ENCODE measurements at places on chromosomes 7 and 10.

GRCh38 chr10:16384021-16384420, 52.8 kb upstream of the PTER start:
- no peak for DNase-seq

DNA sequence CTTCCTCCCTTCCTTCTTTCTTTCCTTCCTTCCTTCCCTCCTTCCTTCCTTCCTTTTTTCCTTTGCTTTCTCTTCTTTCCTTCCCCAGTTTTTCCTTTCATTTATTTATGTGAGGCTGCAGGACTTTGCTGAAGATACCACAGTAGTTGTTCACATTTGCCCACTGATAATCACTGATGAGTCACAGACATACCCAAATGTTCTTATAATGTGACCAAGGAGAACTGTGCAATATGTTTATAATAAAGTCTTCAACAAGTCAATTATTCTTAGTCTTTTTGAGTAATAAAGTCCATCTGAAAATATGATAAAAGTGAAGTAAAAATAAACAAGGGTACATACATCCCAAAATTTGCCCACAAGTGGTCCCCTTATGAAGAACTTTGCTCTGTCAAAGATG, 159.7 kb downstream of the GNAI1 start:
- DNase-seq: no peak

DNA sequence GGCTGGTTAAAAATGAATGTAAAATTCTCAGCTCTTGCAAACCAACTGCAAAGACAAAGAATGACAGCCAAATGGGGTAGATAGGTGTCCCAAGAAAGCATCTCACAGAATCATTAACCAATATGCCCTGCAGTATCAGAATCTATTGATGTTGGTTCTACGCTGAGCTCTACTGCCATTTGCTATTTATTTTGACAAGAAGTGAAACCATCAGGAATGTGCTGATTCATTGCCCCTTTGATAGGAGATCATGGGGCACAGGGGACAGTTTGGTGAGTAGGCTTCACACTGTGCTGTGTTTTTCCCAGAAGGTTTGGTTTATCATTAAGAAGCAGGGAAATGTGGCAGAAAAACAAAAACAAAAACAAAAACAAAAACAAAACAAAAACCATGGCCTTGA, 19.4 kb upstream of the CDC14C start:
- no peak for DNase-seq

- peak; percentile 29 for DNase-seq
Measured at GRCh38 chr10:35216303-35216905, 89.8 kb downstream of the CREM start.

- no peak for DNase-seq
Measured at GRCh38 chr7:16951483-16952080, 69.8 kb upstream of the AGR3 start.

DNA sequence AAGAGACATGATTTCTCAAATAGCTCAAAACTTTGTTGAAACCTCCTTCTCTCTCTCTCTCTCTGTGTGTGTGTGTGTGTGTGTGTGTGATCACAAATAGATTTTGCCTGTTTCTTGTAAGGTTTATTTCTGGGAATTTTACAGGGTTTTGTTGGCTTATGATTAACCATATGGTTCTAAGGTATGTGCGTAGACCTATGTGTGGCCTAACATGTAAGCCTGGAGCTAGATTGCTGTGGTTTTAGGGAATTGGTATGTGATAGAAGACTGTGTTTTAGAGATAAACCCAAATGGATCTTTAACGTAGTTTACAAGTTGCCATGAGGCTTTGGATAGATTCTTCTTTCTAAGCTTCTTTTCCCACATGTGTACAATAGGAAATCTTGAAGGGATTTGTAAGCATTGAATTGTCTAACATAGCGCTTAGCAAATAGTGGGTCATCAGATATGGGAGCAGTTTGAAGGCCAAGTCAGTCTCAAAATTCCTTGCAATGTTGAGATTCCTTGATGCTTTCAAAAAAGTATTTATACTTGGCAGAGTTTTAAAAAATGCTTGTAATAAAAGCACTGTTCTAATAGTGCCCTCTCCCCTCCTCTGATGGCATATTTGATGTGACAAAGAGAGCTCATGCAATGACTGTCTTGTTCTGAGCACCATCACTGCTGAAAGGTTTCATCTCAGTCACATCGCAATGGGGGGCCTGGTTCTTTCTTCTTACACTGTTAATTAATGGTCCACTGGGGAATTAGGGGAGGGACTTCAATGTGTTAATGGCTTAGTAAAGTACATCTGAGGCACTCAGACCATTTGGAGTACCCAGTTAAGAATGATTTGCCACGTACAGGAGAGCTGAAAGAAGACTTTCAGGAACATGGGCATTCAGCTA, 118.2 kb downstream of the SNX10 start:
- DNase-seq: no peak

GRCh38 chr10:78895469-78895868, 173.3 kb upstream of the ZMIZ1 start:
- DNase-seq: no peak

DNA sequence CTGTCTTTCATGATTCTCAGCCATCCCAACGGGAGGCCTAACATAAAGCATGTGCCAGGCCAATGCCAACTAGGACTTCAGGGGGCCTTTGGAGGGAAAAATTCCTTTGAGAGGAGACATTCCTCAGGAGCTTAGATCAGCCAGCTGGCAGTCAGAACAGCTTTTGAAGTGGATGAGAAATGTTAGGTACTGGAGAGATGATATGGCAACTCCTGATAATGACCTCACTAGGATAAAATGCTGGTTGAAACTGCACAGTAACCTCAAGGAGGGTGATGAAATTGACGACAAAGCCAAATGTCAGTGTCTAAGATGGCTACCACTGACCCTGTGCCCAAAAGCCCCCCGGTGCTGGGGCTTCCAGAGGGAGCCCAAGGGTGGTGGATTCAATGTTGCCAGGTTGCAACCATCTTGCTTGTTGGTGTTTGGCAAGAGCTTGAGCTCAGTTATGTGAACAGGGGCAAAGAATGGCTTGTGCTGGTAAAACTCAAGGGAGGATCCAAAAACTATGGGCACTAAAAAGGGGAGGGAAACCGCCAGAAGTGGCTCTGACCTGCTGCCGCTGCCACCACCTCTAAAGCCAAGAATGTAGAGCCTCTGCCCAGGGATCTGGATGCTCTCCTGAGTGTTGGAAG, 121.2 kb downstream of the UBE2H start:
- no peak for DNase-seq

GRCh38 chr7:51351661-51352060, 35.1 kb upstream of the COBL start:
- no peak for DNase-seq

DNA sequence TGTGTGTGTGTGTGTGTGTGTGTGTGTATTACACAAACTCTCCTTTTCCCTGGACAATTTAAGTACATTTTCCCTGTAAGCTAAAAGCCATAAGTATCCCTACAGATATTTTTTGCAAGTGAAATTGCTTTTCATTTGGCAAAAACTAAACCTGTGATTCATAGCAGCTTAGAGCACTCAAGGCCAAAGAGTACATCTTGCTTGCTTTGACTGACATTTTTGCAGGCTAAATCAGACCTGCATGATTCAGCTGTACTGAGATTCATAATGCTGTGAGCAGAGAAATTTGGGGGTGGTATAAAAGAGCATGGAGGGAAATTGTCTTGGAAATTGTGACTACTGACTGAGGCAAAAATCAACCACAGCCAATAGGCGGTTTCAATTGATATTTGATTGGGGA, 500.4 kb downstream of the GFRA1 start:
- no peak for DNase-seq

DNA sequence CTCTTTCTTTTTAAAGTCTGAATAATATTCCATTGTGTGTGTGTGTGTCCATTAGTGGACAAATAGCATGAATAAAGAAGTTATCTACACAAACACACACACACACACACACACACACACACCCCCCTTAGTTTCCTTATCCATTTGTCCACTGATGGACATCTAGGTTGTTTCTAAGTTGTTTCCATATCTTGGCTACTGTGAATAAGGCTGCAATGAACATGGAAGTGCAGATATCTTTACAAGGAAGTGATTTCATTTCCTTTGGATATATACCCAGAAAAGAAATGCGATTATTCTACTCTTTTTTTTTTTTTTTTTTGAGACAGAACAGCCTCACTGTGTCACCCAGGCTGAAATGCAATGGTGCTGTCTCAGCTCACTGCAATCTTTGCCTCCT, 113.5 kb downstream of the MBL2 start:
- no peak for DNase-seq

DNA sequence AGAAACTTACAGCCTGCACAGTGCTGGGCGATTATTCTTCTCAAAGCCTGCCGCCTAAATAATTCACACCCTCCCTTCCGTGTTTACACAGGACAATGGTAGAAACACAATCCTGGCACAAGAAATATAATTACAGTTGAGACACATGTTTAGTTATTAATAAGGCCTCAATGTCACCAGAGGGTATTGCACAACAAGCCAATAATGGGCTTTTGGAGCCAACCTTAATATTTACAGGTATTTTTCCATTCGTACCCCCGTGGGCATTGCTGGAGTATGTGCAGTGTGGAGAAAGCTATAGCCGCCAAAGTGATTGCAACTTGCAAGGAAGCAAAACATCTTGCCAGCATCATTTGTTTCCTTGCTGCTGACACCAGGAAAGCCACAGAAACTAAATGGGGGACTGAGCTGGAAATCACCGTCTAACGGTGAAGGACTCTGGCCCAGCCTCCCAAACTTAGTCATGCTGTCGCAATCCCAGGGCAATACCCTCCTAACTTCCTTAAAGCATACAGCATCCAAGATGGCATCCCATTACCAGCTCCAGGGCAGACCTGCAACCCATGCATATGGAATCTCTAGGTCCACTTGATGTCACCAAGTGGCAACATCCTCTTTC, 8.6 kb downstream of the CALN1 start:
- no peak for DNase-seq

- DNase-seq: no peak
Measured at GRCh38 chr7:14507617-14508016, 394.9 kb downstream of the DGKB start.

DNA sequence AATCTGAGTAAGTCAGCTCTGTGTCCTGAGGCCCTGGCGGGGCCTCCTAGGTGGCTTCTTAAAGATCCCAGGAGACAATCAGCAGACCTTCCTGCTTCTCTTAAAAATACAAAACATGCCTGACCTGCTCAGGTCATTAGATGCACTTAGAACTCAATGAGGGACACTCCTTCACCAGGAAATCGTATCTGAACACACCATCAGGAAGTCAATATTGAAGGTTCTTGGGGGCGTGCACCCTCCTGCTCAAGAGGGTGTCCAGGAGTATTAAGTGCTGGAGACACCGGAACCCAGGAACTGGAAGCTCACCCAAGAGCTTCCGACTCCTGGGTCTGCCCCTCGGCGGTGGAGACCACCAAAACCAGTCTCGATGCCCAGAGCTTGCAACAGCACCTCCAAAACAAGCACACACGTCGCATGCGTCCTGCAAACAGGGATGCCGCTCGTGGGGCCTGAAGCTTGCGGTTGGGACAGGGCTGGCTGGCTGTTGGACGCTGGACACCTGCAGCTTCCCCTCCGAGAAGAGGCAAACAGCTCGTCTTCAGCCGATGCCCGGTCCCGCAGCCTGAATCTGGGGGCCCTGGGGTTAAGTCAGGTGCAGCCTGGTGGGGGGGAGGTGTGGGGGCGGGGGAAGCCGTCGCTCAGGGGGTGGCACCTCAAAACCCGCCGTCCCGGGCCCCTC, 803 bp downstream of the RAPGEF5 start:
- DNase-seq: no peak

- no peak for DNase-seq
Measured at GRCh38 chr7:106465704-106466468, 181.1 kb upstream of the NAMPT start.

- DNase-seq: no peak
Measured at GRCh38 chr10:119025336-119025735, 4.2 kb upstream of the NANOS1 start.

GRCh38 chr10:48475943-48476278, 129.0 kb downstream of the ARHGAP22 start:
- no peak for DNase-seq

- DNase-seq: no peak
Measured at GRCh38 chr7:28157076-28157745, 23.4 kb downstream of the JAZF1 start.

- DNase-seq: no peak
Measured at GRCh38 chr10:97006364-97006763, 174.3 kb downstream of the LCOR start.

DNA sequence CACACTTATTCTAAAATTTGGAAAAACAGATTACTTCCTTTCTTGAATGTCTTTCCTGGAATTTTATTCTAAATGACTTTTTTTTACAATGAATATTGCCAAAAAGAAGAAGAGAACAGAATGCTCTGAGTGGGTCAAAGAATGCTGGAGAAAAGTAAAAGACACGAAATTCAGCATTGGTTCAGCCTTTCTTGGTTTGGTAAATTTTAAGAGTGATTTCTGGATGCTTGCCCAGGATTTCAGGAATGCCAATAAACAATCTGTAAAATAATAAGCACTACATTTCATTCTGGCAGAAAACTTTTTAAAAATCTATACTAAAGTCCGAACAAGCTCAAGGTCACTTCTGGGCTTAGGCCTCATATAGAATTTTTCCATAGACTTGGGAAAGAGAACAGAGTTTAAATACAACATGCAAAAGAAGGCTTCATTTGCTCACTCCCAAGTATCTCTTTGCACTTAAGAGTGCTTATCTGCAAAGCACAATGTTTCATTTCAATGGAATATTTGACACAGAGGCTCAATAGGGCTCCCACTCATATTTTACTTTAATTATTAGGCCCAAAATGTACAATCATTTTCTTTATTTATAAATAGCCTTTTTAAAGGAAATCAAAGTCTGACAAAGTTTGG, 359.5 kb upstream of the ANKRD30A start:
- DNase-seq: no peak

GRCh38 chr10:92187101-92187500, 103.8 kb downstream of the CPEB3 start:
- DNase-seq: no peak

DNA sequence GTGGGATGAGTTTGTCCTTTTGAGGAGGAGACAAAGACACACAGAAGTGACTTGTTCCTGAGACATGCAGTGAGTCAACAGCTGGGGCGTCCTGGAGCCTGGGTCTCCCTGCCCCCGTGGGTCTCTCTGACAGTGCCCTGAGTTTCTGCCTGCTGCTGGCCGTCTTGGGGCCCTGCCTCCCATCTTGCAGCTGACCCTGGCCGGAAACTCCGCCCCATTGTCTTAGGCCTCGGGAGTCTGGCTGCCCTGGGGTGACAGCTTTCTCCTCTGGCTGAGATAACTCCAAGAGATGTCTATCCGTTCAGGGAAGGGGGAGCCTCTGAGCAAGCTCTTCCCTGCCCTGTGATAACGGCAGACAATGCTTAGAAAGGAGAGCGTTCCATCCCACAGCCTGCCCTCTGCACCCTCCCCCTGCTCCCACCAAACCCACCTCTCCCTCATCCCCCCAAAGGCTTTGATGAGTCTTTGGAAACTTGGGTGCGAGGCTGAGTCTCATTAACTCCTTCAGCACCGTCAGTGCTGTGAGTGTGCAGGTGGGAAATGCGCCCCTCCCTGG, 69.5 kb upstream of the PODXL start:
- no peak for DNase-seq

- DNase-seq: no peak
Measured at GRCh38 chr10:89637113-89637512, 7.9 kb downstream of the PANK1 start.

DNA sequence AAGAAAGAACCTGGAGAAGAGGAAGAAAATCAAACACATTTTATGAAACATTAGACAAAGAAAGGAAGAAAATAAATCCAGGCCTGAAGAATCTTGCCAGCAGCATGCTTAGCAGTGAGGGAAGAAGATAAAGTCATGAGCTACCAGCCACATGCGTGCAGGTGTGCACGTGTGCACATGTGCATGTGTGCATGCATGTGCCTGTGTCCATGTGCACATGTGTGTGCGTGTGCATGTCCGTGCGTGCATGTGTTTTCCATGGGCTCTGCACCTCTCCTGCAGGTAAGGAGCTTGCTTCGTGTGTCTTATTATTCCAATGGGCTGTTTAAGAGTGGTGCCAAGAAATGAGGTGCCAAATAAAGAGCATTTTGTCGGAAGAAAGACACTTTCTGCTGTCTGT, 322.2 kb downstream of the FGFR2 start:
- DNase-seq: no peak
